Lung (tissue), 17 donors: ENCODE measurements at places on chromosomes 3 and 15. TPM values are rescaled to one million over a fixed set of nuclear protein-coding genes. Genes with fewer than 3 reads are reported as not detected.

Gene MYL3
- polyA plus RNA-seq: 2.4 TPM

DNA sequence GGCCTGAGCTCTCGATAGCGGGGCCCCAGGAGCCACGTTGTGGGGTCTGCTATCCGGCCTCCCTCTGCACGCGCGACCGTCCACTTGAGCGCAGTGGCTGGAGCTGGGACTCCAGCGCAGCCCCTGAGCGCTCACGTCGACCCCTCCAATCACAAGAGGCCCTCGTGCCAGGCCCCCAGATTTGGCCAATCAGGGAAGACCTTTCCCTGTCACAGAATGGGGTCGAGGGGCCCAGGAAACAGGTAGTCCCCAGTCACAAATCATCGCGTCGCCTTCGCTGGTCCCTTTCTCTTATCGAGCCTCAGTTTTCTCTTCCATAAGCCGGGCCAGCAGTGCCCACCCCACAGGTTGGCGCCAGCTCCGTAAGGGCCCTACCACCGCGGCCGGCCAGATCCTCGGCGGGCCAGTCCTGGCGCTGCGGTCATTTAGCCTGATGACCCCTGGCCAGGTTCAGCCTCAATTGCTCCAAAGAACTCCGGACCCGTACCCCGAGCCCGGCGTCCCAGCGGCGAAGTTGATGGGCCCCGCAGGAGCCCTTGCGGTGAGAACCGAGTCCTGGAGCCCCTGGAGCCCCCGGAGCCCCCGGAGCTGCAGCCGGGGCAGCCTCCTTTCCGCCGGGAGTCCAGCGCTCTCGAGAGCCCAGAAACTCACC is 435 bp downstream of the ALDH1L1 start:
- no peaks in the 10 kb centered on the region for H3K36me3 ChIP-seq
- H3K4me1 ChIP-seq: no peaks in the 10 kb centered on the region
- peak overlapping the region; percentile 14 for H3K4me3 ChIP-seq
- DNase-seq: peak; percentile 40
- peaks cover 8% of the 10 kb centered on the region for H3K27me3 ChIP-seq
- peak overlapping the region; percentile 96 for H3K27ac ChIP-seq

Gene ANKRD63
- polyA plus RNA-seq: not detected

DNA sequence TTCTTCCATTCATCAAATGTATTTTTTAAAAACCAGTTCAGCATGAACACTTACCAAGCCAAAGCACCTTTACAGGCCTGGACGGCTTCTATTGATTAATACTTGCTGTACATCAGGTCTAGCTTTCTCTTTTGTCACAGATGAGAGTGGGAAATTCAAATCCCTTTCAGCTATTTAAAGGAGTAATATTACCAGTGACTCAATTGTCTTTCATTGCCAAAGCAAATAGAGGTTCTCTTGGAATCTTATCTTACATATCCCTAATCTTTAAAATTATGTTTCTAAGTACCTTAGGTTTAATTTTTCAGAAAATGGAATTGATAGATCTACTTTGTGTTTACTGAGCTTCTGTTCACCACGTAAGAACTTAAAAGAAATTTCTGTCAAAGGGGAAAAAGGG is 922.9 kb downstream of the NSUN3 start:
- DNase-seq: no peak
- H3K27me3 ChIP-seq: peaks cover 23% of the 10 kb centered on the region
- H3K27ac ChIP-seq: no peak overlapping the region
- no peaks in the 10 kb centered on the region for H3K4me1 ChIP-seq
- H3K36me3 ChIP-seq: no peaks in the 10 kb centered on the region

DNA sequence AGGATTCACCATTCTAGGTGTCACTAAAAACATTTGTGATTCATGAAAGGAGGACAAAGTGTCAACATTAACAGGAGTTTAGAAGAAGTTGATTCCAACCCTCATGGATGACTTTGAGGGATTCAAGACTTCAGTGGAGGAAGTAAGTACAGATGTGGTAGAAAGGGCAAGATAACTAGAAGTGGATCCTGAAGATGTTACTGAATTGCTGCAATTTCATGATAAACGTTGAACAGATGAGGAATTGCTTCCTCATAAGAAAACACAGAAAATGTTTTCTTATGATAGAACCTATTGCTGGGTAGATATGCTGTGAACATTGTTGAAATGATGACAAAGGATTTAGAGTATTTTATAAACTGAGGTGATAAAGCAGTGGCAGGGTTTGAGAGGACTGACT is 23.5 kb upstream of the ATP2C1 start:
- no peak overlapping the region for H3K4me3 ChIP-seq
- no peak for DNase-seq
- no peaks in the 10 kb centered on the region for H3K36me3 ChIP-seq
- no peak overlapping the region for H3K27ac ChIP-seq

Gene GTPBP8
- 9.6 TPM for polyA plus RNA-seq

- H3K4me3 ChIP-seq: no peak overlapping the region
- DNase-seq: no peak
- peaks cover 12% of the 10 kb centered on the region for H3K4me1 ChIP-seq
These were observed 113.5 kb downstream of the CBLB start for GRCh38 chr3:105755121-105755886.

DNA sequence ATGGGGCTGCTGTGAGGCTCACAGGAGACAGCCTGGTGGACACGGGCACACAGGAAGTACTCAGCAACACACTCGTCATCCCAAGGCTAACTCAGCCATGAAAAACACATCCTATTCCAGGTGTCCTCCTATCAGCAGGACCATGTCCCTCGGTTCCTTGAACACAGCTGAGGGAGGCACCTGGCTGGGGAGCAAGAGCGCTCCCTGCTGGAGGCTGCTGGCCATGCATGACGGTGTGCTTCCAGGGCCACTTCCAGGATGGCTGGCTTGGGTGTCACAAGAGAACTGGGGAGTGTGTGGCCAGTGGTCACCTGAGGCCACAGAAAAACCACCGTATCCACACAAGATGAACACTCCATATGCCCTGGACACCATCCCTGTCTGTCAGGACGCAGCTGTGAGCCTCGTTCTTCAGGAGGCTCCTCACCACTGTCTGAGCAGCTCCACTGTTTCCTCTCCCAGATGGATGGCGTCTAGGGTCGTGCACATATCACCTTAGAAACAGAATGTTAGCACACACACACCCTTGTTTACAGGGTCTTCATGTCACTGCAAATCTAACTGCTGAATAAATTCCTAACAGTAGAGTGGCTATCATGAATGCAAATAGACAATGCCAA is 31.0 kb downstream of the POC1A start:
- no peaks in the 10 kb centered on the region for H3K27me3 ChIP-seq
- no peak overlapping the region for H3K27ac ChIP-seq
- DNase-seq: peak; percentile 72
- no peaks in the 10 kb centered on the region for H3K36me3 ChIP-seq
- H3K4me3 ChIP-seq: no peak overlapping the region

Gene ARRDC4
- 18.7 TPM for polyA plus RNA-seq

DNA sequence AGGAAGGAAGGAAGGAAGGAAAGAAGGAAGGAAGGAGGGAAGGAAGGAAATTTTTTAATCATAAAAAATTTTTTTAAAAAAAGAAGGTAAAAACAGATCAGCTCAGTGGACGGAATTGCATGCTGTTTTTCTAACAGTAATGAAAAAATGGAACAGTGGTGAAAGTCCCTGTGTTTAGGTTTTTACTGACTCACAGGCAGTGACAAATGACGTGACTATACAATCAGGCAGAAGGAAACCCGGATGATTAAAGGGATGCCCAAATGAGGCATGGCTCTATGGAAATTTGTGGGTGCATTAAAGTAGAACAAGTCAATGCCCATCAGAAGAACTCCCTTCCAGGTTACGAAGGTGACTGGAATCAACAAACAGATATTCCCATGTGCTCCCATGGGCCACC is 135.0 kb downstream of the IMPG2 start:
- no peaks in the 10 kb centered on the region for H3K36me3 ChIP-seq
- H3K4me1 ChIP-seq: no peaks in the 10 kb centered on the region
- no peak overlapping the region for H3K27ac ChIP-seq
- H3K27me3 ChIP-seq: no peaks in the 10 kb centered on the region
- H3K4me3 ChIP-seq: no peak overlapping the region
- DNase-seq: no peak

- H3K4me1 ChIP-seq: no peaks in the 10 kb centered on the region
- no peak for DNase-seq
- no peak overlapping the region for H3K27ac ChIP-seq
- H3K4me3 ChIP-seq: no peak overlapping the region
- no peaks in the 10 kb centered on the region for H3K27me3 ChIP-seq
These were observed 18.5 kb upstream of the PDHB start for GRCh38 chr3:58452176-58452575.

DNA sequence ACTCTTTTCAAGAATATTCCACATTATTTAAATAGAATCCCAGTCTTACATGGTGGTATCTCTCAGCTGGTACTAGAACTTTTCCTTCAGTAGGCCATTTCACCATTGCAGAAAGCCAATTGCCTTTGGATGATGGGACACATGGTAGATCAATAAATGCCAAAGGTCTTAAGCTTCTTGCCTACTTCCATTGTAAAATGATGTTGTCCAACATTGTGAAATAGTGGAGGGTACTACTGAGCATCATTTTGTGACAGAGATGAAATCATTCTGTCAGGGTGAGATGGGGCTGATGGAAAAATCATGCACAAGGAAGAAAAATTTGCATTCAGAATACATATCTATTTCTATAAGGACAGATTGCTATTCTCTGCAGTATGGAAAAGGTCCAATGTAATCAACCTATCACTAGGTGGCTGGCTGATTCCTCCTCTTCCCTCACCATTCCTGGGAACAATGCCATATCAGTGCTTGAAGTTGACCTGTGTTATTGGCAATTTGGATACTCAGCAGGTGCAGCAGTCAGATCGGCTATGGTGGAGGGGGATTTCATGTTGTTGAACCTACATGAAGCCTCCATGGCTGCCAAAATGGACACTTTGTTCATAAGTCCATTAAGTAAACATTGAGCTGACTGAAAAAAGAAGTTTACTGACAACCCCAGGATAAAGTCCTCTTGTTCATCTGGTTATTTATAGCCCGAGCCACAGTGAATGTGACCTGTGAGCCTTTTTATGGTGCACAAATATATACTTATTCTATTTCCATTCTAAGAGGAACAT is 596.9 kb upstream of the ARPP21 start:
- H3K36me3 ChIP-seq: no peaks in the 10 kb centered on the region
- DNase-seq: no peak
- no peaks in the 10 kb centered on the region for H3K27me3 ChIP-seq
- H3K27ac ChIP-seq: no peak overlapping the region

Gene ALDH1L1
- polyA plus RNA-seq: 3.3 TPM

DNA sequence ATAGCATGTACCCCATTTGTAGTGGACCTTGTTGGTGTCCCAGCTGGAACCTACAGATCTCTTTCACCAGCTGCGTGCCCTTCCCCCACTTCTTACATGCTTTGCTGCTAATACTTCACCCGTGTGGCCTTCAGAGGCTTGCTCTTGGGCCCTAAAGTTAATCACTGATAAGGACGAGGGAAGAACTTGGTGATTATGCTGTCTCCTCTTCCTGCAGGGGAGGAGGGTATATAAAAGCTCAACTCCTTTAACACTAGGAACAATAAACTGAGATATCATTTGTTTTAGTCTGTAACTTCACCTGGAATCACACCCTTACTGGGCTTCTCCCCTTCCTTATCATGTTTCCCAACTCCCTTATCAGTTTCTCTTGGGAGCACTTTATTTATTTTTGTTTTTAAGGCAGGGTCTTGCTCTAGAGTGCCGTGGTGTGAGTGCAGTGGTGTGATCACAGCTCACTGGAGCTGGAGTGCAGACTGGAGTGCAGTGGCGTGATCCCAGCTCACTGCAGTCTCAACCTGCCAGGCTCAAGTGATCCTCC is 43.2 kb upstream of the PIK3R4 start:
- no peaks in the 10 kb centered on the region for H3K27me3 ChIP-seq
- DNase-seq: no peak
- no peak overlapping the region for H3K27ac ChIP-seq
- peaks cover 5% of the 10 kb centered on the region for H3K4me1 ChIP-seq

DNA sequence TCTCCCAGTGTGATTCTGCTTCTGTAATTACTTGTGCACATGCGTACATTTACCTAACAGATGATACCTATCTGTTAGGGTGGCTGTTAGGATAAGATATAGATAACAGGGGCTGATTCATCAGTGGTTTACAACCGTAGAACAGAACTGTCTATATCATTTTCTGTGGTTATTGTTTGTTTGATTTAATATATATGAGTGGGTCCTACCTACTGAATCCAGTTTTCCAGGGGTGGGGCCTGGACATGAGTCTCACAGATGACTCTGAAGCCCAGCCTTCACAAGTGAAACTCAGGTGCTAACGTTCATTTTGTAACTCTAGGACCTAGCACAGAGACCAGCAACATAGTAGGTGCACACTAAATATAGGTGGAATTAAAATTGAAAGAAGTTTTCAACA is 10.4 kb upstream of the ACAP2 start:
- DNase-seq: no peak
- peaks cover 13% of the 10 kb centered on the region for H3K4me1 ChIP-seq
- H3K36me3 ChIP-seq: no peaks in the 10 kb centered on the region
- H3K27me3 ChIP-seq: no peaks in the 10 kb centered on the region
- H3K27ac ChIP-seq: no peak overlapping the region

- no peaks in the 10 kb centered on the region for H3K4me1 ChIP-seq
- no peaks in the 10 kb centered on the region for H3K36me3 ChIP-seq
- no peak overlapping the region for H3K4me3 ChIP-seq
- no peak overlapping the region for H3K27ac ChIP-seq
- DNase-seq: no peak
These were observed 403.9 kb downstream of the IL5RA start for GRCh38 chr3:2706144-2706835.

DNA sequence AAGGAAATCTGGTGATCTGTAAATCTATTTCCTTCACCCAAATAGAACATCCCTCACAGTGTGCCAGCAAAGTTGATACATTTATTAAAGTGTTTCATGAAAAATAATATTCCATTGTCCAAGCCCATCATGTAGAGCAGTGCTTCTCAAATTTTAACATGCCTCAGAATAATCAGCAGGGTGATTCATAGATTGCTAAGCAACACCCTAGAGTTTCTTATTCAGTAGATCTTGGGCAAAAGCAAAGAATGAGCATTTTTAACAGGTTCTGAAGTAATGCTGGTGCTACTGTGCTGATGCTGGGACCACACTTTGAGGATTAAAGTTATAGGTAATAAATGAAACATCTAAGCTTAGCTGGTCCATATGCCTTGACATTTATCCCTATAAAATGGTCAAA is 210.5 kb downstream of the ZIC4 start:
- no peaks in the 10 kb centered on the region for H3K27me3 ChIP-seq
- no peak for DNase-seq
- H3K4me1 ChIP-seq: no peaks in the 10 kb centered on the region
- no peak overlapping the region for H3K27ac ChIP-seq

DNA sequence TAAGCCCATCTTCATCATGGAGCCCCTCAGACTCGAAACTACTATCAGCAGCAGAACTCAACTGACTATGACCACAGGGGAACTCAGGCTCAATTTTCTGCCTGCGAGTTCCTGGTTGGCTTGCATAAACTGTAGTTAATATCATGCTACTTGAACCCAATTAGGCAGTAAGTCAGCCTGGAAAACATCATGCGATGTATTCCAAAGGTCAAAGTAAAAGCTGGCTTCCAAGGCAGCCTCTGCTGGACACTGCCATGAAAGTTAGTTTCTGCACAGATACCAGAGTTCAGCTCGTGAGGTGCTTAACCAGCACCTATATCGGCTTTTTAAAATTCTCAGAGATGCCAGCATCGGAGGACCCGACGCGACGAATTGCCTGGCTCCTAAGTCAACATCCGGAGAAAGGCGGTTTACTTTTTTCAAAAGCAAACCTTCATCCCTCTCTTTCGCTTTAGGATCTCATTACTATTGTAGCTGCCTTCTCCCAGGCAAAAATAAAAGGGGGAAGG is 3.8 kb downstream of the ANP32A start:
- H3K4me3 ChIP-seq: peak overlapping the region; percentile 53
- H3K36me3 ChIP-seq: no peaks in the 10 kb centered on the region
- peaks cover 13% of the 10 kb centered on the region for H3K4me1 ChIP-seq
- H3K27me3 ChIP-seq: no peaks in the 10 kb centered on the region

- H3K4me3 ChIP-seq: no peak overlapping the region
- no peaks in the 10 kb centered on the region for H3K27me3 ChIP-seq
- peak; percentile 16 for DNase-seq
- no peaks in the 10 kb centered on the region for H3K4me1 ChIP-seq
These were observed 46.4 kb upstream of the MBNL1 start for GRCh38 chr3:152222327-152222726.
